ENCODE measurements at places on chromosomes 12 and 14.

DNA sequence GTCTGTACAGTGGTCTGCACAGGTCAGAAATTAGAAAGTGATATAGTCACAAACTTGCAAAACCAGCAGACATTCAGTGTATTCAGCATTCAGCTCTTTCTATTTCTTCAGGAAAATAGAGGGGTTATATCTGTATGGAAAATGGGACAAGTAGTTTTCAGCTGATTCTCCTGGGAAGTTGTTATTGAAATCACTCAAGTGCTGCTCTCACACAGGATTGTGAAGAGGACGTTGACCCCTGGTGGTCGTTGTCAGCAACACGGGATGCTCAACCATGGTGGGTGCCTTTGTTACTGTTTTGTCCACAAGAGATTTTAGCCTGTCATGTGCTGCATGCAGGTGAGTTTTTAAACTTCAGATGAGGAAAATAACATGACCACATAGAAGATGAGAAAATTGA, 981.8 kb downstream of the TMEM121 start:
- DNase-seq, result no peak

GRCh38 chr12:93219947-93220346, 157.8 kb upstream of the NUDT4 start:
- DNase-seq, result no peak

GRCh38 chr12:121709478-121709961, 3.0 kb upstream of the TMEM120B start:
- peak; percentile 86 for DNase-seq

GRCh38 chr14:91454155-91454554, 36.5 kb upstream of the CCDC88C start:
- no peak for DNase-seq
